ENCODE measurements at places on chromosomes 2 and 18.

- no peak for DNase-seq
Observed at GRCh38 chr2:237693291-237693994, 66.1 kb downstream of the LRRFIP1 start.

DNA sequence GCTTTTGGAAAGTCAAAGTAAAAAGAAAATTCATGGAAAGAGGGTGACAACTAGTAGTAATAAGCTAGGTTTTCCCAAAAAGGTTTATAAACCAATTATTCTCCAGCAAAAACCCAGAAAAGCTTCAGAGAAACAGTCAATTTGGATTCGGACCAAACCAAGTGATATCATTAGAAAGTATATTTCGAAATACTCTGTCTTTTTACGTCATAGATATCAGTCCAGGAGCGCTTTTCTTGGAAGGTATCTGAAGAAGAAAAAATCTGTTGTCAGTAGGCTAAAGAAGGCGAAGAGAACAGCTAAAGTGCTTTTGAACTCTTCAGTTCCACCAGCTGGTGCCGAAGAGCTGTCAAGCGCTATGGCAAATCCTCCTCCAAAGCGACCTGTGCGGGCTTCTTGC, 36.6 kb downstream of the ZDBF2 start:
- DNase-seq, result no peak

DNA sequence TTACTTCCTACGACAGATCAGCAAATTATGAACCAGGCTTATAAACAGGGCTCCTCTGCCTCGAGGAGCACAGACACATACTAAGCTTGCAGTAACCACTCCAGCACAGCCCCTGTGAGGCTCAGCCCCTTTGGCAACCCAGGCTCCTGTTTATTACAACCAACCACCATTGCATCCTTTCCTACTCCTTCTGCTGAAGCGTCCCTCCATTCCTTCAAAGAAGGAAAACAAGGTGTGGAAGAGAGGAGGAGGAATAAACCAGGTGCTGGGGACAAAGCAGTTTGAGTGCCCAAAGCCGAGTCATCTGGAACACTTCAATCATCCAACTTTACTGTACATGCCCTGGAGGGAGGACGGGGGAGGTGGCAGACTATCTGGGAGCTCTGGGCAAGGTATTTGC, 87.2 kb upstream of the MGAT4A start:
- no peak for DNase-seq

DNA sequence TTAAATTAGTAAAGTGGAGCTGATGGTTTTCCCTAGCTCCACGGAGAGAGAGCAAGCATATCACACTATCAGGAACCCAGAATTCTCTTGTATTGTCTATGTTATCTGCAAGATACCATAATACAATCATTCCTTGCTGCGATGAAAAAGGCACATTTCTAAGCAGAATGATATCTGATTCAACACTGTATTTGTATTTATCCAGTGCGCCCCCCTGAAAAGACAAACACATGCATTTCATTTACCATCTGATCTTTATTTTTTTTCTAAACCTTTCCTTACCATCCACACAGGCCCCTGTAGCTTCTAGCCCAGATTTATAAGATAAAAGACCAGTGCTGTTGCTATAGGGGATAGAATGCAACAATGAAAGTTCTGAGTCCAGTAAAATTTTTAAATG, 420.6 kb downstream of the TDRD15 start:
- no peak for DNase-seq

- no peak for DNase-seq
Observed at GRCh38 chr2:37343537-37344434, 644 bp upstream of the QPCT start.

GRCh38 chr2:38259311-38259710, 117.8 kb downstream of the ATL2 start:
- DNase-seq, result no peak

DNA sequence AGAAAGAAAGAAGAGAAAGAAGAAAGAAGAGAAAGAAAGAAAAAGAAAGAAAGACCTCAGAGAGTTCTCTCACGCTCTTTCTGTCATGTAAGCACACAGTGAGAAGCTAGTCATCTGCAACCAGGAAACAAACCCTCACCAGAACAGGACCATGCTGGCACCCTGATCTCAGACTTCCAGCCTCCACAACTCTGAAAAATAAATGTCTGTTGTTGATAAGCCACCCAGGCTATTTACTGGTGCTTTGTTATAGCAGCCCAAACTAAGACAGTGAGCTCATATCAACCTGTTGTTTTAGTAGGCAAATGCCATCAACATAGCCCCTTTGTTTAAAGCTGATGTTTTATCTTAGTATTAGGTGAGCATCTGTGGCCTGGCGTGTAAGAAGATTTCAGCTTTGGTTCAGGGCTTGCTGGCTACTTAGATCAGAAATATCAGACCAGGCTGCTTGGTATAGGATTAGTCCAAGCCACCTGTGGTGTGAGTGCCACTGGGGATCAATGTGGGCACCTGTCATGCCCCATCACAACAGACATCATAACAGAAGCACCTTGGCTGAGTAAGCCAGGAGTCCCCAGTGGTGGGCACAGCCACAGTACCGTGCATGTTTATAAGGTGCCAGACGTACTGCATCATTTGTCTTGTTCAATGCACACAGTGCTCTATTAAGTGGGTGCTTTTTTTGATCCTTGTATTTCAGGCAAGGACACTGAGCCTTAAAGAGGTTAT, 94.4 kb downstream of the LBH start:
- no peak for DNase-seq

GRCh38 chr2:46559261-46559660, 79.9 kb downstream of the TMEM247 start:
- DNase-seq, result no peak

DNA sequence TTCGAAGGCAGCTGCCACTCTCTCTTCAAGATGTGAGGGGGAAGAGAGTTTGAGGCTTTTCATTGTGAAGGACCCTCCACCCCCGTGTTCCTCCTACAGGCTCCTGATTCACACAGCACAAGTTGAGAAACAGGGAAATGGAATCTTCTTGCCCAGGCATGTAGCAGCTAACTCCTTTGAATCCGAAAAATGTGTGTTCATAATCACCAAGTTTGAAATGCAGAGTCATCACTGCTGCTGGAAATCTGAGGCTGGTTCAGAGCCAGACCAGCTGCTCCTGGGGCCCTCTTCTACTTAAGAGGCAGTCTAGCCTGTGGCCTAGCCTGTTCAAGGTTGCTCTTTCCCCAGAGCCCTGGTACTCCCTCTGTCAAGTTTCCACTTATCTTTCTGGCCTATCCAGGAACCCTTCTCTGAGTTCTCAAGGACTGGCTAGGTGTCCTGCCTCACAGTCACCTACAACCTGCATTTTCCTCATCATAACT, 166.4 kb downstream of the TMEM247 start:
- no peak for DNase-seq

DNA sequence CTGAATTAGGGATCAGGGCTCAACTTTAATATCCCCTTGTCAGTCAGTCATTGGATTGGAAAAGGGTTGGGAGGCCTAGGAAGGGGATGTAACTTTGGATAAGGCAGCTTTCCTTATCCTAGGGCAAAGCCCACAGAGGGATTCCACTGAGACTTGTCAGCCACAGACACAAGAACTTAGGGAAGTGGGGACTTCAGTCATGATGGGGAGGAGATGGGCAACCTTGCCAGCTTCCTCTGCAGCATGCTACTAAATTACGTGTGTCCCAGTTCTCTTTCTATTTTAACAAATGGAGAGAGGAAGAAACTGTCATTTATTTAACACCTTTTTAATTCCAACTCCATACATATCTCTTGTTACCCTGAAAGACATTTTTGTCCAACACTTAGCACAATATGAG, 237.8 kb downstream of the WDR7 start:
- DNase-seq, result no peak

- no peak for DNase-seq
Observed at GRCh38 chr2:101187131-101187530, 35.9 kb upstream of the TBC1D8 start.
